ENCODE measurements at places on chromosomes 3 and 15. TPM values are rescaled to one million over a fixed set of nuclear protein-coding genes. Genes with fewer than 3 reads are reported as not detected.
A peak's percentile ranks its signal among the peaks of the same experiment; 100 is the strongest.

- no peak overlapping the region for H3K27ac ChIP-seq
- peak; percentile 43 for DNase-seq
- H3K36me3 ChIP-seq: no peaks in the 10 kb centered on the region
- H3K4me1 ChIP-seq: 0 out of 2 replicates have a peak, but pooled peaks cover 3% of the 10 kb centered on the region
Observed at GRCh38 chr3:107676469-107677309, 153.9 kb downstream of the BBX start.

DNA sequence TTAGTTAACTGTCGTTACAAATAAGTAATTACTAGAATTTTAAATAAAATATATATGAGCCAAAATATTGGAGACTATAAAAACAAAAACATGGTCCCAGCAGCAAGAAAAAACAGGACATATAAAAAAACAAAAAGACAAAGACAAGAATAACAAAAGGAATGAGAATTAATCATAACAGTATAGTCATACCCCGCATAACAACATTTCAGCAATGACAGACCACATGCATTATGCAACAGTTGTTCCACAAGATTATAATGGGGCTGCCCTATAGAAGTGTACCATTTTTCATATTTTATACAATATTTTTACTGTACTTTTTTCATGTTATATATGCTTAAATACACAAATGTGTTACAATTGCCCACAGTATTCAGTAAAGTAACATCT is 5.6 kb downstream of the HLTF start:
- no peak overlapping the region for H3K4me3 ChIP-seq
- no peak overlapping the region for H3K27ac ChIP-seq
- H3K36me3 ChIP-seq: peaks cover 3% of the 10 kb centered on the region
- no peaks in the 10 kb centered on the region for H3K27me3 ChIP-seq

GRCh38 chr15:63880744-63881143 is 47.0 kb upstream of the HERC1 start:
- no peak overlapping the region for H3K27ac ChIP-seq
- peak; percentile 58 for DNase-seq
- peaks cover 31% of the 10 kb centered on the region for H3K27me3 ChIP-seq
- no peaks in the 10 kb centered on the region for H3K4me1 ChIP-seq
- H3K4me3 ChIP-seq: no peak overlapping the region

Gene GOLGA8S
- total RNA-seq: under 0.01 TPM

GRCh38 chr15:56996746-56997470 is 78.5 kb downstream of the TCF12 start:
- peaks cover 2% of the 10 kb centered on the region for H3K36me3 ChIP-seq
- DNase-seq: no peak
- no peaks in the 10 kb centered on the region for H3K27me3 ChIP-seq
- peaks cover 3% of the 10 kb centered on the region for H3K4me1 ChIP-seq
- no peak overlapping the region for H3K27ac ChIP-seq
- H3K4me3 ChIP-seq: no peak overlapping the region

Gene STARD9
- total RNA-seq: 3.2 TPM

Gene CLDN18
- not detected for total RNA-seq

- peak overlapping the region; percentile 18 for H3K27ac ChIP-seq
- H3K36me3 ChIP-seq: peaks cover 2% of the 10 kb centered on the region
- no peak overlapping the region for H3K4me3 ChIP-seq
- H3K27me3 ChIP-seq: no peaks in the 10 kb centered on the region
Observed at GRCh38 chr15:78069462-78070029, 8.0 kb downstream of the TBC1D2B start.

GRCh38 chr3:15654127-15654526 is 52.6 kb downstream of the BTD start:
- no peaks in the 10 kb centered on the region for H3K27me3 ChIP-seq
- DNase-seq: no peak
- peak overlapping the region; percentile 38 for H3K27ac ChIP-seq
- no peaks in the 10 kb centered on the region for H3K36me3 ChIP-seq
- no peak overlapping the region for H3K4me3 ChIP-seq
- peaks cover 5% of the 10 kb centered on the region for H3K4me1 ChIP-seq

DNA sequence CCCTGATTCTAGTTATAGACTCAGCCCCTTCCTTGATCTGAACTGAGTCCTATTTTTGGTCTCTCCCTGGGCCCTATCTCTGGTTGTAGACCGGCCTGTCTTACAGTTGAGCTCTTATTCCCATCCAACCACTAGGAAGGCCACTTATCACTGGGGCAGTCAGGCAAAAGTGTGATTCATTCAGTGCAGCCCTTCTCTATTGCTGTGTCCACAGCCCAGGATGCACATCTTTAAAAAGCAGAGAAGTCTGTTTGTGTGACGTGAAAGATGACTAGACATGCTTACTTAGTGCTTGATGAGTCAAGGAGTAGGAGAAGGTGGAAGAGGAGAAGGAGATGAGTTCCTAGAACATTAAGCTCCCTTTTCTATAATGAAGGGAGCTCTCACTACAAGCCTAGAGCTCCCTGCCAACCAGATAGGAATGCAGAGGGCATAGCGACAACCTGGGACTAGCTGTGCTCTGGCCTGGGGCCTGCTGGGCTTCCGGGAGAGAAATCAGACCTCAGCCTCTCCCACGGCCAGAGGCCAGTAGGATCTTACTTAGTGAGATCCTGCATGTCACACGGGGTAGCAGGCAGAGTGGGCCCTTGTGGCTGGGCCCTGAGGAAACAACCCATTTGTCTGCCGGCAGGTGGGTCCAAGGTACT is 25.7 kb downstream of the INSYN1 start:
- peak; percentile 90 for DNase-seq
- no peak overlapping the region for H3K27ac ChIP-seq
- H3K36me3 ChIP-seq: no peaks in the 10 kb centered on the region
- H3K4me3 ChIP-seq: no peak overlapping the region
- peaks cover 19% of the 10 kb centered on the region for H3K27me3 ChIP-seq

- H3K36me3 ChIP-seq: no peaks in the 10 kb centered on the region
- no peaks in the 10 kb centered on the region for H3K27me3 ChIP-seq
- H3K4me1 ChIP-seq: peaks cover 10% of the 10 kb centered on the region
- H3K4me3 ChIP-seq: no peak overlapping the region
Observed at GRCh38 chr3:59535791-59536221, 486.0 kb upstream of the CFAP20DC start.

Gene SLC28A1
- not detected for total RNA-seq

Gene KCNH8
- not detected for total RNA-seq

- peak overlapping the region; percentile 4 for H3K4me3 ChIP-seq
- DNase-seq: peak; percentile 97
Observed at GRCh38 chr3:159854500-159855124, 134.0 kb upstream of the IL12A start.

DNA sequence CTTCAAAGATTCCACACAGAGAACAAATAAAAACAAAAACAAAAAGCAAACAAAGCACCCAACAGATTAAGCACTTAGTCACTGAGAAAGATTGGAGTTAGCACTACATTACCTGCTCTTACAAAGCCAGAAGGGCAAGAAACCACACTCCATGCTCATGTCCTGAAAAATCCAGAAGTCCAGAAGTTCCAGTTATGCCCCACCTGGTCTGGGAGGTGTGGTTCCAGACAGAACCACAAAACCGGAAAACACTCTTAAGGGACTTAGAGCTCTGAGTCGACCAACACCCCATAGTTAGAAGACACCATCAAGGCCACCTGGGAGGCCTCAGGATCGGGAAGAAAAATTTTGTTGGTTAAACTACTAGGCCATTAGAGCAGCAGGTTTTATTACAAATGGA is 88.9 kb downstream of the TNIK start:
- peaks cover 15% of the 10 kb centered on the region for H3K4me1 ChIP-seq
- H3K27ac ChIP-seq: no peak overlapping the region
- no peak overlapping the region for H3K4me3 ChIP-seq
- no peak for DNase-seq

Gene ILDR1
- total RNA-seq: not detected

GRCh38 chr3:119258915-119259314 is 18.2 kb upstream of the B4GALT4 start:
- H3K4me3 ChIP-seq: no peak overlapping the region
- H3K4me1 ChIP-seq: no peaks in the 10 kb centered on the region
- H3K36me3 ChIP-seq: no peaks in the 10 kb centered on the region
- no peak for DNase-seq
- peaks cover 1% of the 10 kb centered on the region for H3K27me3 ChIP-seq

- H3K27me3 ChIP-seq: no peaks in the 10 kb centered on the region
- H3K36me3 ChIP-seq: peaks cover 21% of the 10 kb centered on the region
- peak; percentile 98 for DNase-seq
- H3K27ac ChIP-seq: peak overlapping the region; percentile 89
Observed at GRCh38 chr3:9976721-9977709, 9.6 kb downstream of the EMC3 start.

Gene SUSD5
- total RNA-seq: 2.9 TPM

Gene RTP1
- total RNA-seq: not detected
